ENCODE measurements at places on chromosomes 4 and X.

DNA sequence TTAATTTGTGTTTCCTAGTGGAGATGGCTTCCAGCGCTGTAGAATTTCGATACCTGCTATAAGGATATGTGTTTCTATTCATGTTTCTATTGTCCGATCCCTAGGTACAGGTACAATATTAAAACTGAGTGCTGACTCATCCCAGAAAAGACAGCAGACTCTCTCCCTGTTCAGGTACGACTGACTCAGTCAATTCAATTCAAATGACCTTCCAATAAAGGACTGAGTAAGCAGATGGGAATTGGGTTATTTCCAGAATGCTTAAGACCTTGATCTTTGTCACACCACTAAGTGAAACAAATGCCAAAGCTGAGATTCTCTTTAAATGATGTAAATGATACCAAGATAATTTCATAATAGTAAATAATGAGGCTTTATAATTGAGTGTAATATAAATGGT is 1596.9 kb downstream of the RPA4 start:
- DNase-seq: no peak

GRCh38 chrX:69614886-69615285 is 1.0 kb upstream of the EDA start:
- DNase-seq: no peak

DNA sequence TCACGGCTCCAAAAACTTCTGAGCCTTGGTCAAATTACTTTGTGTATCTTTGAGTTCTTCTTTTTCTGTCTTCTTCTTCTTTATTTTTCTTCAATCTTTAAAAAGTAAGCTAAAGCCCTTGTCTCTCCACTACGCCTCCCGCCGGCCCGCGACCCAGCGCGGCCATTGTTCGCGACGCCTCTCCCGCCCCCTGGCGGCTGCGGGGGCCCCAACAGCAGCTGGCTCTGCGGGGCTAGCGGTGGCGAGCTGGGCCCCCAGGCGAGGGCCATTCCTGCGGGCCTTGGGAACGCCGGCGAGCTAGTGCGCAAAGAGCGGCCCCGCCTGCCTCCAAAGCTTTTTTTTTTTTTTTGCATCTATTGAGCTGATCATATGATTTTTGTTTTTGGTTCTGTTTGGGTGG is 119.1 kb downstream of the TGIF2LX start:
- DNase-seq: no peak

DNA sequence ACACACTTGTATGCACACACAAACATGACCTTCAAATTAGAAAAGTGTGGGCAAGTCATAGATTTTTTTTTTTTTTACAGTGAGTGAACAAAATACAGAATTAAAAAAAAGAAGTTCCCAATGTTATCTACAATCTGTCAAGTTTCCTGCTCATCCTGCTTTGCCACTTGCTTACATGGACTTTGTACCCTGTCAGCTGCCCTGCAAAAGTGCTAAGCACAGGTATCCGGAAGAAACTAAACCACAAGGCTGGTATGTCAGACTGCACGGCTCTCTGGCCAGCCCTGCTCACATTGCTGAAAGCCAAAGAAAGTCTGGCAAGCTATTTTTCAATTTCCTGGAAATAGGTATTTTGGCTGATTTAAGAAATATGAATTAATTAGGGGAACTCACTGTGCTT is 38.9 kb upstream of the BCLAF3 start:
- no peak for DNase-seq

DNA sequence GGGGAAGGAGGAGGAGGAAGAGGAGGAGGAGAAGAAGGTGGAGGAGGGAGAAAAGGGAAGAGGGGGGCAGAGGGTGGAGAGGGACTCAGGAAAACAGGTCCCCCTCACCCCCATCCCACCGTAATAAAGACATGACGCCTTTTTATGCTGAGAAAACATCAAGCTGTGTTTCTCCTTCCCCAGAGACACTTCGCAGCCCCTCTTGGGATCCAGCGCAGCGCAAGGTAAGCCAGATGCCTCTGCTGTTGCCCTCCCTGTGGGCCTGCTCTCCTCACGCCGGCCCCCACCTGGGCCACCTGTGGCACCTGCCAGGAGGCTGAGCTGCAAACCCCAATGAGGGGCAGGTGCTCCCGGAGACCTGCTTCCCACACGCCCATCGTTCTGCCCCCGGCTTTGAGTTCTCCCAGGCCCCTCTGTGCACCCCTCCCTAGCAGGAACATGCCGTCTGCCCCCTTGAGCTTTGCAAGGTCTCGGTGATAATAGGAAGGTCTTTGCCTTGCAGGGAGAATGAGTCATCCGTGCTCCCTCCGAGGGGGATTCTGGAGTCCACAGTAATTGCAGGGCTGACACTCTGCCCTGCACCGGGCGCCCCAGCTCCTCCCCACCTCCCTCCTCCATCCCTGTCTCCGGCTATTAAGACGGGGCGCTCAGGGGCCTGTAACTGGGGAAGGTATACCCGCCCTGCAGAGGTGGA is 45.3 kb upstream of the SHOX start:
- no peak for DNase-seq

- no peak for DNase-seq
Measured at GRCh38 chr4:168098248-168098717, 5.9 kb downstream of the ANXA10 start.

DNA sequence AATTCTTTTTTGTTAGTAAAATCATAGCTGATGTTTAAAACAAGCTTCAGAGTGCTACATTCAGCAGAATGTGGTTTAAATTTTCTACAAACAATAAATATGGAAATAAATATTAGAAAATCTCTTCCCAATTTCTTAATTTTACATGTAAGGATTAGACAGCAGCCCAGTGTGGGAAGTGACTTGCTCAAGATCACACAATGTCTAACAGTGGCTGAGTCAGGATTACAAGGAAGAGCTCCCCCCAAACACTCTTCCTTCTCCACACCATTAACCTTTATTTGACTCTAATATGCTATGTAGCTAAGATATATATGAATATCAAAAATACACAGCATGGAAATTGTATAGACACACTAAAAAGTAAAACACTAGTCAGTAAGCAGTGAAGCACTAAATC is 59.5 kb downstream of the SLC10A7 start:
- no peak for DNase-seq

DNA sequence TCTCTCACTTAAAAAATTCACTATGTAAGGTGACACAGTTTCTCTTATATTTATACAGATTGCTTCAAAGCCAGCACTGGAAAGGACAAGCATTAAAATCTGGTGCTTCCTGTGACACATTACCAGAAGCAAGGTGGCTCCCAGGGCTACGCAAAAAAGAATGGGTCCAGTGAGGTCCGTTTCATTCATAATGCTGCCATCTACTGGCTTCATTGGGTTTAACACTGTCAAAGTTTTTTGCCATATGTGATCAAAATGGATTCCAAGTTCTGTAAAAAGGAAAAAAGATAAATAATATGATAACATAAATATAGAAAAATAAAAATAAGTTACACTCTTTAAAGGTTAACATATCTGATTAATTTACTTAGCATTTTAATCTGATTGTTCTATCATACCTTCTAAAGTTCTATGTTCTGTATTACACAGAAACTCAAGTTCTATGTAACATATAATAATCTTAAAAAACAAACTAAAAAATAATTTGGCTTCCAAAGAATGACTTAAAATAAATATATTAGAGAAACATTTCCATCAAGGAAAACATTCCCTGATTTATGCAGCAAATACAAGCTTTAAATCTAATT is 22.1 kb downstream of the YIPF7 start:
- no peak for DNase-seq

DNA sequence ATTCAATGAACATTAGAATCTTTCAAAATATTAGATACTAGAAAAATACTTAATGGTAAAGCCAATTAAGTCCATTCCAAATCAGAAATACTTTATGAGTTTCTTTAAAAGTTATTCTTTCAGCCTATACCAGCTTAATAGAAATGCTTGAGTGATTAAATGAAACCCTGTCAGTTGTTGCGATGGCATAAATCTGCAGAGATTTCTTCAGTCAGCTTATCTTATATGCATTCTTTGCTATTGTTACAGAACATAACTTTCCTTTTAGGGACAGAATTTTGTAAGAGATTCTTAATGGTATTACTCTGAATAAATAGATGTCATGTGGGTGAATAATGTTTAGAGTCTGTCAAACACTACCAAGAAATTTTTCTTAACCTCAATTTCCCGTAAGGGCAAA is 325.0 kb upstream of the HAND2 start:
- no peak for DNase-seq

GRCh38 chr4:99144070-99144469 is at the start of gene ADH4:
Gene ADH4, minus strand, starts transcription at chr4:99144297. Its CDS starts 75 bp downstream, at chr4:99144222.
- DNase-seq: no peak

GRCh38 chrX:79065696-79066095 is 78.8 kb upstream of the GPR174 start:
- DNase-seq: no peak

GRCh38 chr4:167779864-167780263 is 312.5 kb upstream of the ANXA10 start:
- no peak for DNase-seq

DNA sequence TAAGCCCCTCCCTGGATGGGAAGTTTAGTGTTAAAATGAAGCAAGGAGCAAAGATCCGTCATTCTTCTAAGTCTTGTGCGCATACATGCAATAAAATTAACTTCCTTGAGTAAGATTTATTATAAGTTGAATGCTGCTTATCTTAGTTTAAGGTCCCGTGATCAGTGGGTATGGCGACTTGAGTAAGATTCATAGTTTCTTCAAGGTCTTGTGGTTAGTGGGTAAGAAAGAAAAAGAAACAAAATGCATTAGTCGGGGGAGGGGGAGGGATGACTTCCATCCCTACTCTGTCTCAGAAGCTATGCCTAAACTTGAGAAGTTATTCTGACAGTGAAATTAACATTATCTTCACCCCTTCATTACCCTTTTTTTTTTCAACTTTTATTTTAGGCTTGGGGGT is 127.3 kb upstream of the MAGEB16 start:
- no peak for DNase-seq

- DNase-seq: no peak
Measured at GRCh38 chr4:675036-675882, 917 bp downstream of the MYL5 start.

DNA sequence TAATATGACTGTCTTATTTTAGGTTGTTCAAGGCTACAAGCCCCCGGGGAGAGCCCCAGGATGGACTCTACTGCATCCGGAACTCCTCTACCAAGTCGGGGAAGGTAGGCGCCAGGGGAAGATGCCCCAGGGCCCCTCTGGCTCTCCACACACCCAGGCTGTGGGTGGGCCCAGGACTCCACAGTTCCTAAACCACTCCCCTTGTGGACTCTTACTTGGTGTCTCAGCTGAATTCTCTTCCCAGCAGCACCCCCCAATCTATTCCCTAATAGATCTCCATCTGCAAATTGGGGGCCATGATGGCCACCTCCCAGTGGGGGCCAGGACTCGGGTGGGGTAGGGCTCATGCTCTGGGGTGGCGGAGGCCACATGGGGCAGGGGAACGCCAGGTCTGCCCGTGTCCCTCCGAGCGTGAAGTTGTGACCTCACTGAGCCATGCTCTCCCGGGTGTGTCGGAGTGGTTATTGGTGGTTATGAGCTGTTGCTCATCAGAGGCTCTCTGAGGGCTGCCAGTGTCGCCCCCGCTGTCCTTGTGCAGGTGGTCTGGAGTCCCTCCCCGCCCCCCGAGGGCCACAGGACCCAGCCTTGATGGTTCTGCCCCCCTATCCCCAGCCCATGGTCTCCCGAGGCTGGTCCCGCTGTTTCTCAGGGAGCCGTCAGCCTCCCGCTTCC is 11.2 kb upstream of the ADD1 start:
- DNase-seq: no peak

DNA sequence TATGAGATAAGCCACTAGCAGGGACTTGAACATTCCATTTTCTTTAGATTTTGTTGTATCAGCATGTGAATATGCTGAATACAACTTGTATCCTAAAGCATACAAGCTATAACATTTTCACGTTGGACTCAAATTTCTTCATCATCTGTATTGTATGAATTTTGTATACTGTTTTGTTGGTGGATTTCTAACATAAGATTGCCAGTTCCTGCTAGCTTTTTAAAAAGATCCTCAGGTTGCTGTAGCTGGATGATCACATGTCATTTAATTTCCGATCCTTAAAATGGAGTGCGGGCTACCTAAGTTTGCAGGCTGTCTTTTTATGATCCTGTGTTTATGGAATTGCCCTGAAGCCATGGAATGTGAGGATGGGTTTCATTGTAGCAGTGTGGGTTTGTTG is 6.9 kb downstream of the PDLIM5 start:
- DNase-seq: no peak
